Occipital lobe (tissue), 3 donors: ENCODE measurements at places on chromosomes 7 and 10.
A peak's percentile ranks its signal among the peaks of the same experiment; 100 is the strongest.

DNA sequence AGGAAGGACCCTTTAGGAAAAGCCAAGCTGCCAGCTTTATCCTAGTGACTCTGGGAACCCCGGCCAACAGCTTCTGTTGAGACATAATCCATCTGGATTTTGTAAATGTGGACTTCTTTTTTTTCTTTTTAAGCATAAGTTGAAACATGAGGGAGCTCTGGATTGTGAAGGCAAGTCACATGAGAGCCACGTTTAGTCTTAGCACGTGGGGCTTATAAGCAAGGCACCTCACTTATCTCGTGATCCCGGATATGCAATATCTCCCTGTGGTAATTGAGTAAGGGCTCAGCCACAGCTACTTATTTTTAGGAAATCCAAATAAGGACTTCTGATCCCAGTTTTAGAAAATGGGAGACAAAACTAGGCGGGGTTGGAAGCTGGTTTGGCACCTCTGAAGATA lies 111.2 kb upstream of the PTN start:
- DNase-seq = no peak

DNA sequence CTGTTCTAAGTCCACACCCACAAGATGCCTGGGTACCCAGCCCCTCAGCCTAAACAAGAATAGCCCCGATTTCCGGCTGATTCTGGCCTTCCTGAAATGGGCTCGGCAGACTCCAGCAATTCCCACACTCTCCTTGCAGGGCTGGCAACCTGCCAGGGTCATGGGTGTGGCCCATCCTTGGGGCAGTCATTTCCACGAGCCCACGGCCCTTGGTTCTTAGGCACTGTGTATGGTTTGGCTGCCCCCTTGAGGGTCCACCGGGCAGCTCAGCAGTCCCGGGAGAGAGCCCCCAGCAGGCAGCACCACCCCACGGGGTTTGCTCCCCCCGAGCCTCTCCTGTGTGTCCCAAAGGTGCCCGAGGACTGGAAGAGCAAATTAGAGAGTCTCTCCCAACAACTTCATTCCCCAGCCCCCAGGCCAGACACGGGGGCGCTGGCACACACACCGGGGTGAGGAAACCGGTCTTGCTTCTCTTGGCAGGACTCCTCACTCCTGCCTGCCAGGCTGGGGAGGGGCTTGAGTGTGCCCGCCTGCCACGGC lies 142.2 kb downstream of the EMX2 start:
- DNase-seq = no peak

DNA sequence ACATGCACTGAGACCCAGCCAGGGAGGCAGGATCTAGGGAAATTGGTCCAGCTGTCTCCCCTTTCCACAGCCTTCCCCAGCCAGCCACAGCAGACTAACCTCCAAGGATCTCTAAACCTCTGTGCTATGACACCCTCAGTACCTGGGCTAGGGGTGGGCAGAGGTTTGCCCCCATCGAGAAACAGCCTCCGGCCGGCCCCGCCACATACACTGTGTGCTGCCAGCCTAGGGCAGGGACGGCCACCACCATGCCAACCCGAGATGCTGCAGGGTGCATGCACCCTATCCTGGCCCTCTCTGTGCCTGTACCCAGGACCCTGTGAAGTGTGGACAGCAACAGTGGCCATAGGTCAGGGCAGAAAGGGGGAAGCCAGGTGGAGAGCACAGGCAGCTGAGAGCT lies 58.1 kb downstream of the PARP12 start:
- no peak for DNase-seq

- no peak for DNase-seq
These were observed 184.0 kb downstream of the ADAM12 start for GRCh38 chr10:126204320-126204719.

GRCh38 chr10:29740981-29741545 lies 106.3 kb upstream of the SVIL start:
- DNase-seq = no peak

GRCh38 chr7:104196161-104196560 lies 11.7 kb downstream of the ORC5 start:
- DNase-seq = no peak

GRCh38 chr7:106476751-106477150 lies 184.2 kb downstream of the CCDC71L start:
- no peak for DNase-seq

GRCh38 chr7:48427671-48428070 lies 256.4 kb downstream of the ABCA13 start:
- DNase-seq = no peak

GRCh38 chr7:14999331-14999730 lies 96.8 kb upstream of the DGKB start:
- no peak for DNase-seq

GRCh38 chr10:14063531-14064285 lies 267.0 kb downstream of the FRMD4A start:
- no peak for DNase-seq

DNA sequence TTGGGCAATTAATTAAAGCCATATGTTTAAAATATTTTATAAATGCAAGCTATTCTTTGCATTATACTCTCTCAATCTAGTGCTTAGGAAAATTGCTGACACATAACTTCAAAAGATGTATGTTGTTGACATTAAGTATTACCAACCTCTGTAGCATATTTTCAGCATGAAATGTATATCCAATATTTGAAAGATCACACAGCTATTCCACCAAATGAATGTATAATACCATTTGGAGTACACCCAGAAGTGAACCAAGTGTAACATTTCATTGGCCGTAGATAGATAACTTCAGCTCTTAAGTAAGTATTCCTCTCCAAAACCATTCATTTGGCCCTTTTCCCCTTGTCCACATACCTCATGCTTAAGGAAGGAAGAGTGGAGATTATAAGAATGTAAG lies 104.6 kb downstream of the HECTD2 start:
- no peak for DNase-seq

DNA sequence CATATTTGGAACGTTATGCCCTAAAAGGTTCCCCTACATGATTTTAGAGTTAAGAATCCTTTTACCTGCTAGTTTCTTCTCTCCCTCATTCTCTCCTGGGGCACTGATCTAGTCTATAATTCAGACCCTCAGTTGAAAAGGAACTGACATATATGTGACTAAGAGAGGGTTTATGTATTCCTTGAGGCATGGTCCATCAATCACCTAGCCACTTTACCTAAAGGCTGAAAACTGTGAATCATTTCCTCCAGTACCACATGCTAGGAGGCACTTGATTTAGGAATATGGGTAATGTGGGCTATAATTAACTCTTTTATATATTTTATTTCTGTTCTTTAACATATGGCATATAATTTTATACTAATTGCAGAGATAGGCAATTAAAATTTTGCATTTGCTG lies 303.5 kb downstream of the BBS9 start:
- DNase-seq = no peak

DNA sequence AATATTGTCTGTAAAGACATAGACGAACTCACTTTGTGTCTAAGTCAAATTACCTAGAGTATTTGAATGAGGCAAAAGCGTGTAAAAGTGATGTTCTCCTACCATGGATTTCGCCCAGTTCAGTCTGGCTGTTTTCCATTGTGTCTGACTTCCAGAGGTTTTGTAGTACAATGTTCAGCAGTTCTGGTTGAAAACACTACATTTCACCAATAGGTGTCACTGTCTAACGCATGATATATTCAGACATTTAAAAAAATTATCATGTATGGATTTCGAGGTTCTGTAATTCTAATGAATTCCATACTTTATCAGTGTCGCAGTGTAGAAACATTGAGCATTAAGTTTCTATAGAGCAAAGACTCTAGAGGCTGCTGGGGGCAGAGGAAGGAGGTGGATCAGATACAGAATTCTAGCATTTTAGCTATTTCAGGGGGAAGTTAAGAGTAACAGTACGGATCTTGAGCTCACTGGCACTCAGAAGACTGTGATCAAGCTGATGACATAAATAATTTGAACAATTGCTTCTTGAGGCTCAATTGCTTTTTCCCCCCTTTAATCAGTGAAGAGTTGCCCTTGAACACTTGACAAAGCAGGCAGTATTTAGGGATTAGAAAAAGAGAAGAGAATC lies 196.9 kb upstream of the RHOBTB1 start:
- peak; percentile 12 for DNase-seq

DNA sequence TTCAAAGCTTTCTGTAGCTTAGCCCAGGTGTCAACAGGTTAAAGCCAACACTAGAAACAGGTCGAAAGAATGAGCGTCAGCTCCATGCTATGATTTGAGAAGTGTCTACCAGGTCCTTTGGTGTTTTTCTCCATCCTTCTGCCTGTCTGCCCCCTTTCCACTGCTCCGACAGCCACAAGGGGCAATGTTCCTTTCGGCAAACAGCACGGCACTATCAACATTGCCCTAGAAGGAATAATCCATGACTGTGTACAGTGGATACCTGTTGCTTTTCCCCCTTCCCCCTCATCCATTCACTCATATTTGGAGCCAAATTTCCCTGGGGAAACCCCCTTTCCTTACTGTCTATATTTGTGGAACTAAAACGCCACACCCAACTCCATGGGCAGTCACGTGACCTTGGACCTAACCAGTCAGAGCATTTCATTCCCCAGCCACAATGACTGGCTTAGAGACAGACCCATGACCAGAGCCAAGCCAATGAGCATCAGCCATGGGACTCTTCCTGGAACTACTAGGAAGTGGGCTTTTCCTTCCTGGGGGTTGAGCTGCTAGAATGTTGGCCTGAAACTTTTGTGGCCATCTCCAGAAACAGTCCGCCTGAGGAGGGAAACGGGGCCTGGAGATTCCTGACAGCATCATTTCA lies 51.5 kb downstream of the AFAP1L2 start:
- DNase-seq = no peak

DNA sequence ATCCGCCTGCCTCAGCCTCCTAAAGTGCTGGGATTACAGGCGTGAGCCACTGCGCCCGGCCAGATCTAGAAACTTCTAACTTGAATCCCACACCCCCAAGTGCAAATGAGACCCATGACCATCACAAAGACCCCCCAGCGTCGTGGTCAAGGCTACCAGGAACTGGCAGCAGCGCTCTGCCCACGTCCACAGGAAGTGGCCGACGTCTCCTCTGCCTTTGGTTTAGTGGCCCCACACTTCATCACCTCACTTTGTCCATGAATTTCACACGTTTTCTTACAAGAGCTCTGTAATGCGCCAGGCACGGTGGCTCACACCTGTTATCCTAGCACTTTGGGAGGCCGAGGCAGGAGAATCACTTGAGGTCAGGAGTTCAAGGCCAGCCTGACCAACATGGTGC lies 53.5 kb upstream of the TNRC18 start:
- no peak for DNase-seq

- DNase-seq = no peak
These were observed 126.1 kb downstream of the SVIL start for GRCh38 chr10:29508554-29509244.

DNA sequence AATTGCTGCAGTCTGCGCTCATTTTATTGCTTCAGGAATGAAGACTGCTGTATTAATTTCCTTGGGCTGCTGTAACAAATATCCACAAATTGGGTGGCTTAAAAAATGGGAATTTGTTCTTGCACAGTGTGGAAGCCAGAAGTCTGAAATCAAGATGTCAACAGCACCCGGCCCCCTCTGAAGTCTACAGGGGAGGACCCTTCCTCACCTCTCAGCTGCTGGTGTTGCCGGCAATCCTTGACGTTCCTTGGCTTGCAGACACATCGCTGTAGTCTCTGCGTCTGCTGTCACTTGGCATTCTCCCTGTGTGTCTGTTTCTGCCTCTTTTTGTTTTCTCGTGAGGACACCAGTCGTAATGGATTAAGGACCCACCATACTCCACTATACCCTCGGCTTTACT lies 166.2 kb downstream of the PTPN20 start:
- no peak for DNase-seq

GRCh38 chr10:74825371-74826141 lies 844 bp upstream of the KAT6B start:
- peak; percentile 67 for DNase-seq

DNA sequence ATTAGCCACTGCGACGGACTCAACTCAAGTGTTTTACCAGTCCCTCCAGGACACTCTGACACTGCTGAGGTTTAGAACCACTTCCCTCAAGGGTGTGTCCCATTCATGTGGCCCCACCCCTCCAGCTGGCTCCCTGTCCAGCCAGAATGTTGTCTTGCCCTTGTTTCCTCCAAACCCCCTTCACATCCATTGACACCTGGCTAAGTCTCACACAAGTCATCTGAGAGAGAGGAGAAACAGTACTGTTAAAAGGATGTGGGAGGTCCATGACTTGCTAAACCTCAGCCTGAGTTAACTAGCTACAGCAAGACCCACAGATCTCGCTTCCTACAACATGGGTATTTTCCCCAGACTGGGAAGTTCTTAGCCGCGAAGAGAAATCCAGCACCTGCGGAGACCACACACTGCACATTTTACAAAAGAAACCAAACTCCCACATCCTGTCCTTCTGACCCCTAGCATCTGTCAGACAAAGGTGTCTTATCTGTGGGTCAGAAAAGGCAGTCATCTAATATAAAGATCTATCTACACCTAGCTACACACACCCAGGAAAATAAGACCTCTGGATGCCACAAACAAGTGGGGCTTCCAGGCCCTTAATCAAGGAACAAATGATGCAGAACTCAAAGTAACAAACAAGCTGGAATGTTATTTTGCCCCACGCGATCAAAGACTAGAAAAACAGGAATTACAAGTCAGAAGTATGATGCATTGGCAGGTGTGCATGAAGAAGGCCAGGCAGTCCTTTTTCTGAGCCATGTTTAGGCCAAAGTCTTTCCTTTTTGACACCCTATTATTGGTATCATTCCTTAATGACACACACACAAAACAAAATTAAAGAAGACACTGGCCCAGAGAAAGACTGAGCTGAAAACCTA lies 13.9 kb downstream of the OSBPL3 start:
- DNase-seq = no peak

GRCh38 chr10:48582970-48583369 lies 21.9 kb downstream of the ARHGAP22 start:
- peak; percentile 26 for DNase-seq

- no peak for DNase-seq
These were observed 108.8 kb downstream of the AHR start for GRCh38 chr7:17407229-17407628.

DNA sequence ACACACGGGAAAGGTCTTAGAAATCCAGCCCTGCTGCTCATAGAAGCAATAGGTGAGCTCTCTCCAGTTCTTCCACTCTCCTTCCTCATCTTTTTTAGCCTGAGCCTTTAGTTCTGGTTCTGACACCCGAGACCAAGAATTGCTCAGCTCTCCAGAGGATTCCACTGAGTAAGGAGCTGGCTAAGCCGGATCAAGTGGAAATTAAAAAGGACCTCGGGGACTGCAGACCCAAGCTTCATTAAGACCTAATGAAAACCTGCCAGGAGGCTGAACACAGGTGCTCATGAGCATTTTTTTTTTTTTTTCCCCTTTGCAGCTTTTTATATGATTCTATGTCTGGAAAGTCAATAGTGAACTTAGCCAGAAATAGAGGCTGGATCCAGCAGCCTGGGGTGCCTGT lies 1176.0 kb upstream of the AUTS2 start:
- no peak for DNase-seq

- no peak for DNase-seq
These were observed 30.8 kb upstream of the NRP1 start for GRCh38 chr10:33365301-33365700.
